Activated naive CD8-positive, alpha-beta T cell treated with anti-CD3 and anti-CD28 coated beads, Interleukin-2, amount 50 U/mL, for 16 hours (primary cell): ENCODE measurements at places on chromosomes 13 and 19.

DNA sequence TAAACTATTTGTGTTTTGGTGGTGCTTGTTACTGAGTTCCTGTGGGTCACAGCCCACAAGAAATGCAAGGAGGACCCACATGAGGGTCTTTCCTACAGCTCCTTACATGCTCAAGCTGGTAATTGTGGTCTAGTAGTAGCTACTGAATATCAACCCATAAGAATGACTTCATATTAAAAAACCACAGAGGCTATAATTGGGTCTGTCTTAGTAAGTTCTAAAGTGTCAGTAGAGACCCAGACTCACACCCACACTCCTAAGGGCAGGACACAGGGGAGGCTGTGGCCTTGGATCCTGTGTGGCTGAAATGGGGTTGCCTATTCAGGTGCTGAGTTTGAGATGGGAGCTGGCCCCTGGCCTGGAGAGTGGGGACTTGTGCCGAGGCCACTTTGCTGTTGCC, 19.6 kb downstream of the TFDP1 start:
- no peak for DNase-seq

GRCh38 chr19:45037393-45038169, 1.3 kb upstream of the CLASRP start:
- no peak for DNase-seq

- DNase-seq: no peak
Measured at GRCh38 chr13:20441879-20442278, 83.8 kb downstream of the CRYL1 start.

GRCh38 chr13:30690282-30691188, 44.8 kb upstream of the ALOX5AP start:
- DNase-seq: no peak

- no peak for DNase-seq
Measured at GRCh38 chr13:98944336-98944735, 33.5 kb downstream of the DOCK9 start.

DNA sequence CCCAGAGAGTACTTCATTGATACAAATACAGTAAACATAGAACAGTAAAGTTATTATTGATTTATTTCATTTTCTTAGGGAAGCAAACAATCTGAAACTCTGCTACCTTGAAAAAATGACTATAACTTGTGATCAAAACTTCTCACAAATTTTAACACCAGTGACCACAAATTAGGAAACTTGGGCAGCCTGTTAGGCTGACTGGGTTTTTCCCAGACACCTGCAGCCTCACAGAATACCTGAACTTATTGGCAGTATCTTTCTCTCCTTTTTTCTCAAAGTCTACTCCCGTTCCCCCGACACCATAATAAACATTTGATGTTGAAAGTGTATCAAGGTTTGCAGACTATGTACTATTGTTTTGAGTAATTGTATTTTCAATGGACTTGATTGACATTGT, 360.5 kb downstream of the LMO7 start:
- no peak for DNase-seq

DNA sequence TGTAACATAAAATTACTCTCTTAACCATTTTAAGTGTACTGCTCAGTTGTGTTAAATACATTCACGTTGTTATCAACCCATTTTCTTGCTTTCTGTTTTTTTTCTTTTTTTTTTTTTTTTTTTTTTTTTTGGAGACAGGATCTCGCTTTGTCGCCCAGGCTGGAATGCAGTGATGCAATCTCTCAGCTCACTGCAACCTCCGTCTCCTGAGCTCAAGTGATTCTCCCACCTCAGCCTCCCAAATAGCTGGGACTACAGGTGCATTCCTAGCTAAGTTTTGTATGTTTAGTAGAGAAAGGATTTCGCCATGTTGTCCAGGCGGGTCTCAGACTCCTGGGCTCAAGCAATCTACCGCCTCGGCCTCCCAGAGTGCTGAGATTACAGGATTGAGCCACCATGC, 42.5 kb upstream of the C13orf42 start:
- DNase-seq: no peak

GRCh38 chr19:49624967-49625910, 14.7 kb downstream of the RRAS start:
- no peak for DNase-seq
